ENCODE measurements at places on chromosomes 5 and 9.

DNA sequence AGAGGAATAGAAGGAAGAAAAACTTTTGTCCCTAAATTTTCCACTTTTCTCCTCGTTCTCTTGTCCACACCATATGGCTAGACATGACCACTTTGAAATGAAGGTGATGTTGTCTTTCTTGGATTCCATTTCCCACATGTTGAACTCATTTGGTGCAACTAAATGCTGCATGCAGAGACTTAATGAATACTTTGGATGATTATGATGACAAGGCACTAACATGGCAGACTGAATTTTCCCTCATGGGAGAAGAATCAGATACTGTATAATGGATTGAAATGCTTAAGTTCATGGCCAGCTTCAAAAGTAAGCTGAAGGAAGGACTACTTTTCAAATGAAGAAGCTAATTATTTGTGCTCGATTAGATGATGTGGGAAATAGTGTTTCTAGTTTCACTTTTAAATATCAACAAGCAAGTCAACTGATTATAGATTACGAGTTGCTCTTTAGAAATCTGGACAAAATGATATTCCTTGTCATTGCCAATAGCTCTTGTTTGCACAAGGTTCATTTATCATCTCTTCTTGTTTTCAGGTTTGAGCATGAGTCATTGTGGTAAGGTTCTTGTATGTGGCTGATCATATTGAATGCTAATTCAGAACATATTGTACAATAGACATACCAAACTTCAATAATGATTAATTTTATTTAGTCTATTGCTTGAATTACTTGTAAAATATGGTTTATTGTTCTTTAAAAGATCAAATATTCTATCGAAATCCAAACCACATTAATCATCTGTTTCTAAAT, 501.3 kb upstream of the FTMT start:
- DNase-seq = no peak

DNA sequence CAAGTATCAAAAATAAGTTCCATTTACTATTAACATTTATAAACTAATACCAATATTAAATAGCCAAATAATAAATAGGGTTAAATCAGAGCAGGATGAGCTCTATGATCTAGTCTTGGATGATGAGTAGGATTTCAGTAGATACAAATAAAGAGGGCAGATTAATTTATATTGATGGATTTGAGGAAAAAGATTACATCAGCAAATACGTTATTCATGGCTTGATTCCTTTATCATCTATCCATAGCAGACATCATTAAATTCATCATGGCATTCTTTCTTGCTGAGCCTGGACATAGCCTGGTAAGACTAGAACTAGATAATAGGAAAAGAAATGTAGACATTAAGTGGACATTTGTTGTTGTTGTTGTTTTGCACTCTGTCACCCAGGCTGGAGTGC, 13.4 kb upstream of the MSMP start:
- DNase-seq = no peak

DNA sequence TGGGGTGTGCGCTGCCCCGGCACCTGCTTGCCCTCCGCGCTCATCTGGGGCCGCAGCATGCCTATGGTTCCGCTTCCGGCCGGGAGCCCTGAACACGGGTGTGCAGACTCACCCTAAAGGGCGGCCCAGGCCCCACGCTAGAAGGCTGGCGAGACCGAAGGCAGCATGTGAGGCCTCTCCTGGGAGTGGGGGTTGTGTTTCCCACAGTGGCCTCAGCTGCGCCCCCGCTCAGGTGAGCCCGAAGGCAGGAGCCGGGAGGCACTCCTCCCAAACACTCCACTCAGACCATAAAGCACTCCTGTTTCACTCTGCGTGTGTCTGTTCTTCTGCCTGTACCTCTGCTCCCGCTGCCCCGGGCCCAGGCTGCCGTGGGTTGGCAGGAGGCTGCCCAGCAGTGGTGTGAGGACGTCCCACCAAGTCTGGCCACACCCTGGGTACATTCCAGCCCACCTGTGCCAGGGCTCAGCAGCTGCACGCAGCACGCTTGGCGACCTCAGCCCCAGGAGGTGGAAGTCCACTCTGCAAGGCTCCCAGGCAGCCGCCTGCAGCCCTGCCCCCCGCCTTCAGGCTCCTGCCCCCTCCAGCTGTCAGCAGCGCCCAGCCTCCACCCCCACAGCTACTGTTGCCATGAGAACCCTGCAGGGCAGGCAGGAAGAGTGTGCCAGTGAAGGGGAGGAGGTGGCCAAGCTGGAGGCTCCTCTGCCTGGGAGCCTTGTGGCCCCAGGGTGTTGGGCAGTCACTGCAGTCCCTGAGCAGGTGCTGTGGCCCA, 1.2 kb upstream of the AJM1 start:
- peak; percentile 68 for DNase-seq

- DNase-seq = no peak
Observed at GRCh38 chr9:125346080-125346732, 84.6 kb downstream of the GAPVD1 start.

DNA sequence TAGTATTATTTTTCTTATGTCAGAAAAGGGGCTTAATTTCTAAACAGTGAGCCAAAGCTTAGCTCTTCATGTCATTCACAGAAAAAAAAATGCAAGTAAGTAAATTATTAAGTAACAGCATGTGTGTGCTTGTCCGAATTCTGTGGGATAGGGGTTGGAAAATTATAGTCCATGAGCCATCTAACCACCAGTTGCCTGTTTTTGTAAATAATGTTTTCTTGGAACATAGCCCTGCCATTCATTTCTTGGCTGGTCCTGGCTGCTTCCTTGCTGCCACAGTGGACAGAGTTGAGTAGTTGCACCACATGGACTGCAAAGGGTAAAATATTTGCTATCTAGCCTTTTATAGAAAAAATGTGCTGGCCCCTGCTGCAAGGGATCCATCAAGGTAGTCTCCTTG, 513.7 kb upstream of the WWC1 start:
- DNase-seq = no peak

DNA sequence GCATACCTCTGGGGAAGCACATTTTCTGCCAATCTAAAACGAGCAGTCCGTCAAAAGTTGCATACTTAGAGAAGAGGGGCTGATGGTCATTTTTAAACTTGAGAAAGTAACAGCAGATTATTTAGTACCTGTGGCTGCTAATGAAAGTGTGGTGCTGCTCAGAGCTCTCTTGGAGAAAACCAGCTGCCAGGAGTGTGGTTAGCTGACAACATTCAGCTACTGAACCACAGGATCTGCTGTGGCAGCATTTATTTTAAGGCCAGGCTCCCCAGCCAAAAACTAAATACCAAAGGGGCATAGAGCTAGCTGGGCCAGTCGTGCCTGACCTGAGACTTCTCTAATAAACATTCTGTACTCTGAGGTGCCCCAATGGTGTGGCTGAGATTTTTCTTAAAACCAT, 203.6 kb downstream of the EDIL3 start:
- DNase-seq = no peak

All from adrenal gland (tissue), 19 donors.